ENCODE measurements at places on chromosomes 12 and 14.

- DNase-seq: no peak
Measured at GRCh38 chr12:46519407-46519806, 146.8 kb upstream of the SLC38A2 start.

GRCh38 chr12:25256826-25257225 is 6.1 kb upstream of the KRAS start:
- DNase-seq: no peak

GRCh38 chr12:27226407-27226929 is 17.6 kb upstream of the STK38L start:
- no peak for DNase-seq

- no peak for DNase-seq
Measured at GRCh38 chr12:116515684-116516083, 43.5 kb upstream of the MAP1LC3B2 start.

- DNase-seq: no peak
Measured at GRCh38 chr12:2475984-2476383, 318.8 kb upstream of the FKBP4 start.

- no peak for DNase-seq
Measured at GRCh38 chr14:97924922-97925613, 1127.9 kb downstream of the VRK1 start.

DNA sequence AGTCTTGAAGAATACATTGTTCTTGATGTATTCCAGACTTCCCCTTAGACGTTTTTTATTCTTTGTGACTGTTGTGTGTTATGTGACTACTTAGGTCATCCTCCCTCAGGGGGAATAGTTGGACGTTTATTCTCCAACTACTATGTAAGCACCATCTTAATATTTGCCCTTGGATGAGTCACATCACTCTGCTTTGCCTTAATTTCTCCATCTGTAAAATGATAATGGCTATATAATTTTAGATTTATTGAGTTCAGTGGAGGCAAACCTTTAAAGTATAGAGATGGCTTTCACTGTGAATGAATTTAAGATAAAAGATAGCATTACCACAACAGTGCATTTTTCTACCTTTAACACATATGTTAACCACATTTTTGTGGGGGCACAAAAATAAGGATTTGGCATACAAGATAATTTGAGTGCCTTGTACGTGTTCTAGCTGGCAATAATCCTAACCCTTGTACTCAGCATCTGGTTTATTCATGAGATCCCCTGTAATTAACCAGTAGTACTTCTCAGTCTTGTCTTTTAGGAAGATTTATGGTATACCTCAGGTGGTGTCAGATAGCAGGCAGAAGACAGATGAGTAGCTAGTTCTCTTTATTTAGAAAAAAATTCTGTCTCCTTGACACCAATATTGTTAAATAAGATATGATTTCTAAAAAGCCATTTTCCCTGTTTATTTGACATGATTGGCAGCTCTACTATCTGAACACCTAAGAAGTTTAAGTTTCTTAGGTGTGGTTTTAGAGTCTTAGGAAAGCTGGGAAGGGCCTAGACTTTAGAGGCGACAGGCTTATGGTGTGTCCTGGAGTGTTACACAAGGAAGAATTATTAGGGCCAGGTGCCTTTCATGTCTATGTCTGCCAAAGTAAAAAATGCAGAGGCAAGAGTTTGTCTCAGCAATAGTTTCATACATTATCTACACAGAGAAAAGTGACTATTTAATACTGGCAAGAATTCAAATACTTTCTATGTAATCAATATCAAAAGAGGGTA is 152.3 kb downstream of the RAD51B start:
- DNase-seq: no peak

GRCh38 chr12:105698075-105698474 is 367.6 kb downstream of the C12orf75 start:
- no peak for DNase-seq

- no peak for DNase-seq
Measured at GRCh38 chr14:36810209-36810608, 148.5 kb downstream of the PAX9 start.

- DNase-seq: no peak
Measured at GRCh38 chr14:56023661-56024081, 94.5 kb upstream of the PELI2 start.

- DNase-seq: no peak
Measured at GRCh38 chr12:2064071-2064507, 11.3 kb downstream of the CACNA1C start.

- no peak for DNase-seq
Measured at GRCh38 chr12:85831327-85831990, 4.8 kb downstream of the RASSF9 start.

GRCh38 chr12:64893961-64894360 is 69.5 kb downstream of the TBC1D30 start:
- no peak for DNase-seq

DNA sequence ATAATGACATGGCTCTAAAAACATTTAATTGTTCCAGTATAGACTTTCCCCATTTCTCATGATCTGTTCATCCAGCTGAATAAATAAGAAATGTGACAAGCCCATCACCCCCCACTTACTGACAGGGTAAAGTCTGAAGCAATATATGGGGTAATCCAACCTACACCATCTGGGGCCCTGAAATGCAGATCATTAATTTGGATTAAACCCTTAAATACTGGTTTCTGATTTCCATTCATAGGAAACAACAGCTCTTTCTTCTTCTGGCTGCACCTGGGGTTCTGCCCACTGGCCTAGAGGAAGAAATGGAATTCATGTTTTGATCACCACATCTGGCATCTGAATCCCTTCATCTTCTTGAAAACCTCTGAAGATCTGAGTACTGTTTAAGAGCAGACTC is 39.3 kb upstream of the ACSM4 start:
- no peak for DNase-seq

GRCh38 chr12:38850461-38850860 is 54.9 kb downstream of the CPNE8 start:
- DNase-seq: no peak

DNA sequence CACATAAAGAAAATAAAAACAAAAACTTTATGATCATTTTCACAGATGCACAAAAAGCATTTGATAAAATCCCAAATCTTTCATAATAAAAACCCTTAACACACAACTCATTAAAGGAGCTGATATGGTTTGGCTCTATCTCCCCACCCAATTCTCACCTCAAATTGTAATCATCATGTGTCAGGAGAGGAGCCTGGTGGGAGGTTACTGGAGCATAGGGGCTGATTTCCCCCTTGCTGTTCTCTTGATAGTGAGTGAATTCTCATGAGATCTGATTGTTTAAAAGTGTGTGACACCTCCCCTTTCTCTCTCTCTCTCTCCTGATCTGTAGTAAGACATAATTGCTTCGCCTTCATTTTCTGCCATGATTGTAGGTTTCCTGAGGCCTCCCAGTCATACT is 790.7 kb downstream of the C12orf50 start:
- DNase-seq: no peak

GRCh38 chr12:108712925-108713203 is 18.5 kb downstream of the CORO1C start:
- DNase-seq: no peak

DNA sequence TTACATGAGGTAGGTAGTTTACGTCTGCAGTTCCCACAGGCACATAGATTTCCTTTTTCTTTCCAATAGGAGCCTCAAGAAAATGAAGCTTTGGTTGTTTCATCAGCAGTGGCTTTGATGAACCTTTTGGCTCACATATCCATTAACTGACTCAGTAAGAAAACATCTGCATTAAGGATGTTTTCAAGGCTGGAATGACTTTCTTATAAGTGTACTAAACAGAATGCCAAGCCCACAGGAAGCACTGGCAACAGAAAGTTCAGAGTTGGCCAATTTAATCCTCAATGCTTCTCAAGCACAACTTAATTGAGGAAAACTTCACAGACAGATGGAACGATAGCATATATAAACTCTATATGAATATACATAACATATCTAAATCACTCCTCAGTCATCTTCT is 63.5 kb downstream of the ST8SIA1 start:
- no peak for DNase-seq

DNA sequence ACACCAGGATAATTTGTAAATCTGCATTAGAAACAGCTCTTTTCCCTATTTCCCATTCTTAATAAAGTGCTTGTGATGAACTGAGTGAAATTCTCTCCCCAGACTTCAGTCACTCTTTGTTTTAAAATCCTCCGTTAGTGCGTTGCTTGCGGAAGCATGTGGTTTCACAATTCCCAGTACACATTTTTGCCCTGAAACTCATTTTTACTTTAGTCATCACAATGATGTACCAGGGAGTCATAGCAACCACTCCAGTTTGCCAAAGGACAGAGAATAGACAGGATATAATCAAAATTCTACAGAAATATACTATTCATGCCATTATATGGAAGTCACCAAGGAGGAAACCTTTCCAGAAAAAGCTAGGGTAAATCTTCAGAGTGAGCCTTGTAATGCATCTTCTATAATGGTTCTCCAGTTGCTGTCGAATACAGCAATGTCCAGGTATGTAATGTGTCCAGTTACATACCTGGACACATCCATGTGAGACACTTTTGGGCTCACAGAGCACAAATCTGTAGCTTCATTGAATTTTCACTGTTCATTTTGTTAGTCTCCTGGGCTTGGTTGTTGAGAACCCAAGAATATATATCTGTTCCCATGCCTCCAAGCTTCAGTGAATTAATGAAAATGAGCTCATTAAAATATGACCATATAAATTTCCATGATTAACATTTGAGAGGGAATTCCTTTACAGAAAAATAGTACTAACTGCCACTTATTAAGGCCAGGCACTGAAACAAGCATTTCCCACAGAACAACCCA is 57.8 kb downstream of the GPR135 start:
- DNase-seq: no peak

GRCh38 chr14:31241450-31242114 is 34.0 kb upstream of the HECTD1 start:
- DNase-seq: no peak

DNA sequence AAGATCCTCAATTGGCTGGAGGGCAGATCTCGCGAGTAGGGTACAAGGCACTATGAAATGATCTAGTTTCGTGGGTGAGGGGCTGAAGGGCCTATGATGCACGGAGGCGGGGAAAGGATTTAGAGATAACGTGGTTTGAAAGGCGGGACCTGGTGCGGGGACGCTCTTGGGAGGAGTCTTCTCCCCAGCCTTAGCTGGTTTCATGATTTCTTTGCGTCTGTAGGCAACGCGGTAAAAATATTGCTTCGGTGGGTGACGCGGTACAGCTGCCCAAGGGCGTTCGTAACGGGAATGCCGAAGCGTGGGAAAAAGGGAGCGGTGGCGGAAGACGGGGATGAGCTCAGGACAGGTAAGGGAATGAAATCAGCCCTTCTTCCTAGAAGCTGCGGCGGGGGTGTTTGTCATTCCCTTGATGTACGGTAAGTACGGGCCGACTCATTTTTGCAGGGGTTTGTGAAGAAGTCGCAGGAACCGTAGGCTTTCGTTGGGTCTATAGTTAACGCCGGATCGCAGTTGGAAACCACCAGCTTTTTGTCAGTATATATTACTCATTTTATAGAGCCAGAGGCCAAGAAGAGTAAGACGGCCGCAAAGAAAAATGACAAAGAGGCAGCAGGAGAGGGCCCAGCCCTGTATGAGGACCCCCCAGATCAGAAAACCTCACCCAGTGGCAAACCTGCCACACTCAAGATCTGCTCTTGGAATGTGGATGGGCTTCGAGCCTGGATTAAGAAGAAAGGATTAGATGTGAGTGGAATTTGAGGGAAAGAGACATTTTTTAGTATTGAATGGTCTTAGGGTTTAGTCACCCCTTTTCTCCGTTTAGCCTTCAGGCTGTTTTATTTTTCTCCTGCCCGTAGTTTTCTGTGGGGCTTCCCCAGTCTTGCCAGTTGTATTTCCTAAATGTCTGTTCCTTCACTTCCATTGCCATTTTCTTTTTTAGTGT is 602 bp downstream of the APEX1 start:
- no peak for DNase-seq

GRCh38 chr12:112381406-112381882 is 787 bp downstream of the HECTD4 start:
- no peak for DNase-seq

DNA sequence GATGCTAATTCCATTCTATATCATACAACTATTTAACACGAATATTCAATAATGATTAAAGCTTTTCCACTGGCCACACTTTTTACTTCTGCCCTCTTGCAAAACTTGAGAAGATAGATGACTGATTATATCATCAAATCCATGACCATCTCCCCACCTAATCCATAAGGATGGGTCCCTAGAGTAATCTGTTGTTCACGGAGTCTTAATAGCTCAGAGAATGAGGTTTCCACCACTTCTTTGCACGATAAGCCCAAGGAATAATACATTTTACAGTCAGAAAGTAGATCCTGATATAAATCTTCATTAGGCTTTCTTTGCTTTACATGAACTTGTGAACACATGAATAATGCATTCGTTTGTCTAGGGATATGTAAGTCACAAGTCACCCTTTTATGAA is 527.2 kb downstream of the GALC start:
- DNase-seq: no peak

DNA sequence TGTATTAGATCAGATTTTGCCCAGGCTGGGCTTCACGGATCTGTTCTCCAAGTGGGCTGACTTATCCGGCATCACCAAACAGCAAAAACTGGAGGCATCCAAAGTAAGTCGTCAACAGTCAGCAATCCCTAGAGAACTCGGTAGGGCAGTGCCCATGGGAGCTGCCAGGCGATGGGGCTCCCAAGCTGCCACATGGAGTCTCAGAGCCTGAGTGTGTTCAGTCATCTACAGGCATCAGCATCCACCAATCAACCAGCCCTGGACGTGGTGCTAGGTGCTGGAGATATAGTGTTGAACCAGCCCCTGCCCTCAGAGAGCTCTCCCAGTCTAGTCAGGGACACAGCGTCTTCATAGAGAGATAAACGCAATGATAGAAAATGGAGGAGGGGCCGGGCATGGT is 6.9 kb downstream of the SERPINA4 start:
- no peak for DNase-seq

DNA sequence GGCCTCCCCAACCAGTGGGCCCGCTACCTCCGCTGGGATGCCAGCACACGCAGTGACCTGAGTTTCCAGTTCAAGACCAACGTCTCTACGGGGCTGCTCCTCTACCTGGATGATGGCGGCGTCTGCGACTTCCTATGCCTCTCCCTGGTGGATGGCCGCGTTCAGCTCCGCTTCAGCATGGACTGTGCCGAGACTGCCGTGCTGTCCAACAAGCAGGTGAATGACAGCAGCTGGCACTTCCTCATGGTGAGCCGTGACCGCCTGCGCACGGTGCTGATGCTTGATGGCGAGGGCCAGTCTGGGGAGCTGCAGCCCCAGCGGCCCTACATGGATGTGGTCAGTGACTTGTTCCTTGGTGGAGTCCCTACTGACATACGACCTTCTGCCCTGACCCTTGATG is 73.0 kb downstream of the NRXN3 start:
- DNase-seq: no peak

- no peak for DNase-seq
Measured at GRCh38 chr12:32159925-32160324, 53.3 kb downstream of the BICD1 start.

GRCh38 chr14:28774764-28775735 is 8.5 kb downstream of the FOXG1 start:
- DNase-seq: no peak
